Bronchial epithelial cell (primary cell): ENCODE measurements at places on chromosomes 1 and 21.

DNA sequence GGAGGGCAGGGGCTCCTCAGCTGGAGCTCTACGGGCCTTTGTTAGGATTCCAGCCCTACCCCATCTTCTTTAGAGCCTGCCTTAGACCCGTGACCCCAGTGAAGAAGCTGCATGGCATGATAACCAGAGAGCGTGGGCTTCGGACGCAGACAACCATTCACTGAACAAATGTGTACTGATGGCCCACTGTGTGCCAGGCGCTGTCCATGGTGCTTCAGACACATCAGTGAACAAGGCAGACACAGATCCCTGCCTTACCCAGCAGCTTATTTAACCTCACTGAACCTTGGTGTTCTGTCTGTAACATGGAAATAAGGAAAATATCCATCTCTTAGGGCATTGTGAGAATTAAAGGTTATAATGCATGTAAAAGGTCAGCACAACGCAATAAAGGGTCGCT lies 9.5 kb downstream of the CHIT1 start:
- DNase-seq = no peak

DNA sequence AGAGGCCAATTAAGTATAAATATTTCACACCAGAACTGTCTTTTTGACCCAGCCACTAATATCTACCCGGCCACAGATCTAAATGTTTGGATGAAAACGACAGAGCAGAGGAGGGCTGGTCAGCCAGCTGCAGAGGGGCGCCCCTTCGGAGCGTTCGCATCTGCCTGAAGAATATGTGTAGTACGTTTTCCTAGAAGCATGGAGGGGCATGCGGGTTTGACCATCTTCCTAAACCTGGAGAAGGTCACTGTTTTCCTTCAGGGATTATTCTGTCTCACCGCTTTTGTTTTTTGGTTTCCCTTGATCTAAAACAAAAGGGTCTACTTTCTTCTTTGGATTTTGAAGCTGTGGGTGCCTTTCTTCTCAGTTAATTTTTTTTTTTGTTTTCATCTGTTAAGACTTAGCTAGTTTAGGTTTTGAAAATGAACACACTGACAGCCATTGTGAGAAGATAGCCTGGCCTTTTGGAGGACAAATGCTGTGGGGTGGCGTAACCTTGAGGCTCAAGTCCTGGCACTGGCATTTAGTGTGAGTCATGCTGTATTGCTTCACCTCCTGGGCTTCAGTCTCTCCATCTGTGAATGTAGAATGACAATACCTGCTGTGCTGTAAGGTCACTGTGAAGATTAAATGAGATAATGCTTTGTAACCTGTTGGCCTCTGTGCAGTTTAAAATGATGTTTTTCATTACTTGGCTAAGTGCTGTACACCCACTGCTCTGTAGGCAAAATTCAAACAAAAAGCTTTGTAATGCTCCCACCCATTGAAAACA lies 74.1 kb upstream of the IRF2BP2 start:
- peak; percentile 93 for DNase-seq

GRCh38 chr1:205452364-205452763 lies 3.5 kb downstream of the BLACAT1 start:
- no peak for DNase-seq

GRCh38 chr1:22075718-22076117 lies 23.2 kb downstream of the CDC42 start:
- DNase-seq = no peak

DNA sequence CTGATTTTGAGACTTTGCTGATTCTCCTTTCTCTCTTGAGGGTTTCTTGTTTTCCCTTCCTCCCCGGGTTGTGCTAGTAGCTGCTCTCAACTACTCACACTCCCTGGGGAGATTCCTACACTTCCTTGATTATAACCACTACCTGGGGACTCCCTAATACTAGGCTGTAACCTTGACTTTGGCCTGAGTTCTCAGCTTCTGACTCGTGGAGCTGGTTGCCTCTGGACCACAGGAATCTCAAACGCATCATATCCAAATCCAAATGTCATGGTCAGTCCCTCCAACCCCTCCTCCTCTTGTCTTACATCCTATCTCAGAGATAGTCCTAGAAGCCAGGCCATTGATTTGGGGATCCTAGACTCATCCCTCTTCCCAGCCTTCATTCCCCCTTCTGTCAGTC lies 12.0 kb downstream of the MOV10 start:
- no peak for DNase-seq
